Activated T-helper 1 cell treated with anti-CD3 and anti-CD28 coated beads, Interleukin-2, amount 50 U/mL, for 16 hours (primary cell): ENCODE measurements at places on chromosomes 1 and 21.

- DNase-seq: no peak
Measured at GRCh38 chr1:84062496-84062895, 63.6 kb upstream of the TTLL7 start.

DNA sequence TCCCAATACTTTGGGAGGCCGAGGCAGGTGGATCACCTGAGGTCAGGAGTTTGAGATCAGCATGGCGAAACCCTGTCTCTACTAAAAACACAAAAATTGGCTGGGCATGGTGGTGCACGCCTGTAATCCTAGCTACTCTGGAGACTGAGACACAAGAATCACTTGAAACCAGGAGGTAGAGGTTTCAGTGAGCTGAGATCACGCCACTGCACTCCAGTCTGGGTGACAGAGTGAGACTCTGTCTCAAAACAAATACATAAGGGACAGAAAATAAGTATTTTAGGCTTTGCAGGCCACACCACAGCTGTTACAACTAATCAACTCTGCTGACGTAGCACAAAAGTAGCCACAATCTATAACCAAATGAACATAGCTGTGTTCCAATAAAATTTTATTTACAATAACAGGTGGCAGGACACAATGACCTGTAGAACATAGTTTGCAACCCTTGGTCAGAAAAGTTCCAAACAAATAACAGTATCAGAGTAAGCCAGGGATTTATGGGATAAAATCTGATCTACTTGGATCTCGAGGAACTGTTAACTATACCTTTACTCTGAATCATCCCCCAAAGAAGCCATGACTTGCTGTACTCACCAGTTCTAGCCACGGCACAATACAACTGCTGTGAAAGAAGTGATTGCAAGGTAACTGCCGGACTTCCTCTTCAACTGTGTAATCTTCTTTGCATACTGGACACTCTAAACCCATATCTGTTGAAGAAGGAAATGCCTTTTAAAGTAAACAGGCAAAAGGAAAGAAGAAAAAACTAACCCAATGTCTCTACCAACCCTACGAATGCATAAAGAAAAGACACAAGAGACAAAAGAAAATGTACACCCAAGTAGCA lies 28.3 kb downstream of the CD160 start:
- DNase-seq: no peak

GRCh38 chr21:28393279-28393678 lies 599.4 kb downstream of the LTN1 start:
- DNase-seq: no peak

- no peak for DNase-seq
Measured at GRCh38 chr1:87963556-87963955, 634.9 kb downstream of the LMO4 start.

GRCh38 chr1:15141935-15142539 lies 11.5 kb upstream of the TMEM51 start:
- DNase-seq: no peak

GRCh38 chr1:197521118-197521739 lies 253.2 kb downstream of the CRB1 start:
- DNase-seq: no peak

DNA sequence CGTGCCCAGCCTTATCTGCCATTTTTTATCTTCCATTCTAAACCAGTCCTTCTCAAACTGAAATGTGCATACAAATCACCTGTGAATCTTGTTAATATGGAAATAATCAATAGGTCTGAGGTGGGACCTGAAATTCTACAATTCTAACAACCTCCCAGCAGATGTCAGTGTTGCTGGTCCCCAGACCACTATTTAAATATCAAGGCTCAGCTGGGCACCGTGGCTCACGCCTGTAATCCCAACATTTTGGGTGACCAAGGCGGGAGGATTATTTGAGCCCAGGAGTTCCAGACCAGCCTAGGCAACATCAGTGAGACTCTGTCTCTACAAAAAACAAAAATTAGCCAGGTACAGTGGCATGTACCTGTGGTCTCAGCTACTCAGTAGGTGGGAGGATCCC lies 4.1 kb downstream of the UQCRHL start:
- no peak for DNase-seq

DNA sequence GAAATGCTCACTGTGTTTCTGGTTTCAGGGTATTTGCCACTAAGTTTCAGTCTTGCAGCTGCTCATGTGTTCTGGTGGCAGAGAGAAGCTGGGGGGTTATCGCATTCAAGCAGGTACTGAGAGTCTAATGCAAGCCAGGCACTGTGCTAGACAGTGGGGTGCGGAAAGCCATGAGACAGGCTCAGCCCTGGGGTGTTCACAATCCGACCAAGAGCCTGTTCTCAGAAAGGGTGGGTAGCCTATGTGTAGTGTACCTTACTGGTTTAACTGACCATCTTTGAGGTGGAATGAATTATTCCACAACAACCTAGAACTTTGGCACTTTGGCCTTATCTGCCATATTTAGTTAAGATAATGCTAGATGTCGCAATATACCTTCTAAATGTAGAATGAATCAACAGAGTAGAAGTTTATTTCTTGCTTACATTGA lies 55.3 kb upstream of the ROR1 start:
- no peak for DNase-seq

DNA sequence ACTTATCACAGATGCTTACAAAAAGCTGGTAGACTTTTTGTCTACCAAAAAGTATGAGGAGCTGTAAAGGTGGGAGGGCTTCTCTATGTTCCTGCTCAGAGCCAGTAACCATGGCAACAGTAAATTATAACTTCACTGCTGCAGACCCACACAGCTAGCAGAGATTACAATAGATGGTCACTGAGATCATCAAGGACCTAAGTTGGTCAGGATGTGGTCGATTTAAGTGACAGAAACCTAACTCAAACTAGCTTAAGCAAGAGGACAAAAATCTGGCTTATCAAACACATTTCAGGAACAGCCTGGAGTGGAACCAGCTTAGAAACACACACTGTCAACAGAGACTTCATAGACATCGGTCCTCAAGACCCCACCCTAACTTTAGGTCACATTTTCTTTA lies 113.4 kb upstream of the ATP1A1 start:
- DNase-seq: no peak

- no peak for DNase-seq
Measured at GRCh38 chr1:60564916-60565750, 491.6 kb upstream of the C1orf87 start.

GRCh38 chr1:241702442-241703373 lies 50.6 kb downstream of the WDR64 start:
- no peak for DNase-seq

- no peak for DNase-seq
Measured at GRCh38 chr21:38507374-38507942, 9.2 kb upstream of the ERG start.

- no peak for DNase-seq
Measured at GRCh38 chr1:3064901-3065300, 4.1 kb upstream of the PRDM16 start.

GRCh38 chr1:81921344-81921743 lies 120.6 kb downstream of the ADGRL2 start:
- DNase-seq: no peak

DNA sequence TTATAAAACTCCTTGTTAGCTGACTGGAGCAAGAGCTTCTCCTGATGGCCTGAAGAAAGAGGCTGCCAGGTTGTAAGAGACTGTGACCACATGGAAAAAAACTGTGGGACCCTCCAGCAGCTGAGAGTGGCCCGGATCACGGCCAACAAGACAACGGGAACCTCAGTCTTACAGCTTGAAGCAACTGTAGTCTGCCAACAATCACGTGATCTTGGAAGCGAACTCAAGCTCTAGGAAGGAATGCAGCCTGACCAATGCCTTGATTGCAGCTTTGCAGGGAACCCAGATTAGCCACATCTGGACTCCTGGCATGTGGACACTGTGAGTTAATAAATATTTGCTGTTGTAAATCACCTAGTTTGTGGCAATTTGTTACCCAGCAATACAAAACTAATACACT lies 442.6 kb upstream of the PRMT6 start:
- DNase-seq: no peak

- no peak for DNase-seq
Measured at GRCh38 chr21:41189150-41189745, 21.3 kb downstream of the BACE2 start.

GRCh38 chr1:164668491-164669400 lies 109.8 kb downstream of the PBX1 start:
- DNase-seq: no peak

DNA sequence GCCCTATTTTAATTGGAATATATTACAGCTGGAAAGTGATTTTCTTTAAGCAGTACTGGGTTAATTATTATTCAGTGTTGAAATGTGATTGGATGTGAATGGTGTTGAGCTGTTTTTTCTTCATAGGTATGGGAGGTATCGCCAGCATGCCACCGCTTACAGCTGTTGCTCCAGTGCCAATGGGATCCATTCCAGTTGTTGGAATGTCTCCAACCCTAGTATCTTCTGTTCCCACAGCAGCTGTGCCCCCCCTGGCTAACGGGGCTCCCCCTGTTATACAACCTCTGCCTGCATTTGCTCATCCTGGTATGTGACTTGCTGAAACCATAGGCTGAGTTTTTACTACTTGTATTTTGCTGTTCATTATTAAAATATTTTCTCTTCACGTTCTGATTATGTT lies 107.7 kb downstream of the ITSN1 start:
- no peak for DNase-seq

GRCh38 chr1:207860531-207860930 lies 50.4 kb downstream of the CD34 start:
- no peak for DNase-seq

- no peak for DNase-seq
Measured at GRCh38 chr1:25862785-25863485, 3.7 kb upstream of the AUNIP start.

DNA sequence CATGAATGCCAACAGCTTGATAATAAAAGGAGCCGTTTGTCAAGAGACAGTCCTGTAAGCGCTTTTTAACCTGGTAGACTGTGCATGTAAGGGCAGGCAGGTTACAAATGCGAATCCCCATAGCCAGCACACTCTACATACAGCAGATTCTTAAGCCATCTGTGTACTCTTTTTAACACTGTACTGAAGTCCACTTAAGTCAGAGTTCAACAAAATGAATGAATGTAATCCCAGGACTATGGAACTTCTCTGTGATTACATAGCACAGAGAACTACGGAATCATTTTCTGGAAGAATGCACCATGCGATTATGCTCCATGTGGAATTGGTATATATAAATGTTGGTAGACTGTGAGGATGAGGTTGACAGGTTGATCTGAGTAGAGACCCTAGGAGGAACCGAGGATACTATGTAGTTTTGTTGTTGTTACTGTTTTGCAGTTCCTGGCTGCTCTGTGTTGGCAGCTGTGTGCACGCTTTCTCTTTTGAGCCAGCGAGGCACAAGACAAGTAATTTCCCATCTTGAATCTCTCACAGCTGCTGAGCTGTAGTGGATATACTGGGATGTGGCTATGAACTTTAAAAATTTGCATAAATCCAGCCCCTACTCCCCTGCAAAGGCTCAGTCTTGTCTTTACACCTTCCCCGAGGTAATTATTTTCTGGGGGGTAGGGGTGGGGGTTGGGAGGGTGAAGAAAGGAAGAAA lies 21.9 kb downstream of the LRRC8D start:
- no peak for DNase-seq

DNA sequence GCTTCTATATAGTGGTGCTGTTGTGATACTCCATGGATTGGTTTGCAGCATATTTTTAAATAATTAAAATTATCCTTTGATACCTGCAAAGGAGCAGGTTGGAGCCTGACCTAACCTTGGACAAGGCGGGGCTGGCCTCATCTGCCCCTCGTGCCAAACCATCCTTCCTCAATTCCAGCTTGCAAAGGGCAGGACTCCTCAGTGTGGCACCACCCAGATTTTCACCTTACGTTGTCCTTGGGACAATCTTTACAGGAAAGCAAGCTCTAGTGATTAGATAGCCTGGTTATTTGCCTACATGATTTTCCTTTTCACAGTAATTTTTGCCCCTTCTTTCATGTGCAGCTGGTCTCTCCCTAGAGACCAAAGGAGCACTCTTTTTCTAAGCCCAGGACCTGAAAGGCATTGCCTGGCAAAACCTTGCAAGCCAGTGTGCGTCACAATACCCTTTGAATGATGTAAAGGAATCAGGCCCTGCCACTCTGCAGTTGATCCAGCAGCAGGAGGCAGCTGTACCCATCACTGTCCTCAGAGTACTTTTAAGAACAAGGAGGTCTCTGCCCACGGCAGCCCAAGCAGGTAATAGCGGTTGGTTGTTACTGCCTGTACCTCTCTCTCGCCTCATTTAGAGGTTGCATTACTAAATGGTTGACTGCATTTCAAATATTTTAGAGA lies 99.4 kb downstream of the ADSS2 start:
- DNase-seq: no peak

GRCh38 chr1:193014400-193014799 lies 44.8 kb downstream of the UCHL5 start:
- no peak for DNase-seq

- DNase-seq: no peak
Measured at GRCh38 chr1:204417074-204417997, 5.7 kb upstream of the PPP1R15B start.

DNA sequence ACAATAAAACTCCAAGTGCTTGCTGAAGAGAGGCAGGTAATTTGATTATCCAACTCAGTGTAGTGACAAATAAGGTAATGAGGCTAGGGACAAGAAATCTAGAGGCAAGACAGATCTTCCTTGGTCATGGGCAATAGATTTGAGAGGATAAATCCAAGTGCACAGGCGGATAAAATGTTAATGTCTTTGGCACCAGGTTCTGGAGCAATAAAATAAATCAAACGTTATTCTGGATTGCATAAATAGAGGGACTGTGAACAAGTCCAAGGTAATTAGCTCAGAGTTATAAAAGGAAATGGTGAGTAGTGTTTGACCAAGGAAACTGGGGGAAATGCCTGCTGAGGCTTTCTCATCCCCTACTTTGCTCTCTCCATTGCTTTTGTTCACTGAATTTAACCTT lies 329.3 kb upstream of the PROX1 start:
- DNase-seq: no peak

GRCh38 chr1:26694638-26695355 lies 1.0 kb upstream of the ARID1A start:
- no peak for DNase-seq

- no peak for DNase-seq
Measured at GRCh38 chr1:198575798-198576641, 35.5 kb upstream of the ATP6V1G3 start.

DNA sequence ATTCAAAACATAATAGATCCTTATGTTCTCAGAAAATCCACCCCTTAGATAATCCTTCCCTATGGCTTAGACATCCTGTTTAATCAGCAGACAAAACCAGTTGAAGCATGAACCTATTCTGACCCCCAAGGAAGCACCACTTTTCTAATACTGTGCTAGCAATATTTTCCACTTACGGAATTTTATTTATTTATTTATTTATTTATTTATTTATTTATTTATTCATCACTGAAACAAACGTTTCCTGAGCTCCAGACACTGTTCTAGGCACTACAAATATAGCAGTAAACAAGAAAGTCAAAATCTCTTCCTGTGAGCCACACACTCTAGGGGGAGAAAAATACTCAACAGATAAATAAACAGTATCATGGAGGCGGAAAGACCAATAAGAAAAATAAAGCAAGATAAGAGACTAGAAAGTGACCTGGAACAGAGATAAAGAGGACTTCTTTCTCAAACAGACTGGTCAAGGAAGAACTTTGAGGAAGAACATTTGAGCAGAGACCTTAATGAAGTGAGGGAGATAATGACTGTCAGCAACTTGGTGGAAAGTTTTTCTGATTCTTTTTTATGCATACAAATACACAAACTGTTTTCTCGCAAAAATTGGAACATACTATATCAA lies 145.5 kb upstream of the POGK start:
- no peak for DNase-seq
